ENCODE measurements at places on chromosomes 1 and 21.

GRCh38 chr21:44837537-44837936 is 19.7 kb upstream of the SUMO3 start:
- no peak for DNase-seq

GRCh38 chr1:159509440-159510228 is 26.2 kb downstream of the OR10J5 start:
- DNase-seq: no peak

DNA sequence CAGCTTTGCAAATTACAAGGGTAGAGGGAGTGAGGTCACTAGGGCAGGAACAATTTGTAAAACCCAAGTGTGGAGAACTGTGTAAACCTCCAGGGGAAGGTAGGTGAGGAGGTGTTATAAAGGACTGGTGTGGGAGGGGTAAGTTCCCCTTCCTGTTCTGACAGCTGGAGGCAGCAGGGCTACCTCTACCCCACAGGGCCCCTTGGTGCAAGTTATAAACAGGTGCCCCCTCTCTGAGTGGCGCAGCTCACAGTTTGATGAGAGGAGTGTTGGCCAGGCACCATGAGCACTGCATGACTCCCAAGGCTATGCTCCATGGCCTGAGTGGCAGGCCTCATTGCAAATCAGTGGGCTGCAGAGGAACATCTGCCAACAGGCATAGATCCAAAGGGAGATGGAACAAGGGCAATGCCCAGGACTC is 41.0 kb downstream of the MFSD2A start:
- no peak for DNase-seq

- DNase-seq: no peak
These were observed 31.1 kb downstream of the RUNX3 start for GRCh38 chr1:24898909-24899439.

Data from activated T-helper 9 cell treated with anti-CD3 and anti-CD28 coated beads, Interleukin-2, amount 50 U/mL, for 16 hours (primary cell).